ENCODE measurements at places on chromosomes 5 and 9.

GRCh38 chr9:89312222-89312571 is 1.2 kb downstream of the CKS2 start:
- DNase-seq, result no peak

GRCh38 chr5:54882841-54883240 is 102.6 kb downstream of the ESM1 start:
- no peak for DNase-seq

DNA sequence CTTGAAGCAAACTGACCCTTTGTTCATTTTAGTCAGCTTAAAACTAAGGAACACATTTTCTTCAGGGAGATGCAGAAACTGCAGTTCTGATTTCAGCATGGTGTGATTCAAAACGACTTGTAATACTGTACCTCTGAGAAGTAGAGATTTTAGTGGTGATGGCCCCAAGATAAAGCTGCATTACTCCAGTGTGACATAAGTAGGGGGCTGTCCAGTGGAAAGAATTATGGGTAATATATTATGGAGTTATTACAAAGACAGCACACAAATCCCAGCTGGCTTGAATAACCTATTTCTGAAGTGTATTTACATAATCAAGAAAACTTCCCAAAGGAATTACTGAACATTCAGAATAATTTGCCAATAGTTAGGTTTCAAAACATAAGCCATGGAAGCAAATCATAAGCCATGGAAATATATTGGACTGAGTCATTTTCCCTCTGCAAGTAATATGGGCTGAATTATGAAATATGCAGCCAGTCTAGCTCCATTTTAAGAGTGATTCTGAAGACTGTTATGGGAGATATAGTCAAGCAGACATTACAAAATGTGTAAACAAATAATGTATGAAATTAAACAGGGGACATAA is 133.7 kb upstream of the FBXL17 start:
- no peak for DNase-seq

DNA sequence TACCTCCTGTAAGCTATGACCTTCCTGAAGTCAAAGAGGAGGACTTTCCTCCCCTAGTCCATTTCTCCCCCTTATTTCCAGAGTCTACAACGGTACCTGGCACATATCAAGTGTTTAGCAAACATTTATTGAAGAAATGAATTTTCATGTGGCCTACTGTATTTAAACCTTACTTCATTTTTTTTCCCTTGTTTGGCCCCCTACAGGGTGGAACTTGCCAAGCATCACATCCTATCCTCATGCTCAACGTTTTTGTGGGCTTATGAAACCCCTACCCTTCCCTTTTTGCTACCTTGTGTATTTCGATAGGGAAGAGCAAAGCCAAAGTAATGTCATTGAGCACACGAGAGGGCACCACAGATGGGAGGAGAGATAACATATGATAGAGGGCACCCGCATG is 1857.8 kb upstream of the WWC1 start:
- DNase-seq, result no peak

DNA sequence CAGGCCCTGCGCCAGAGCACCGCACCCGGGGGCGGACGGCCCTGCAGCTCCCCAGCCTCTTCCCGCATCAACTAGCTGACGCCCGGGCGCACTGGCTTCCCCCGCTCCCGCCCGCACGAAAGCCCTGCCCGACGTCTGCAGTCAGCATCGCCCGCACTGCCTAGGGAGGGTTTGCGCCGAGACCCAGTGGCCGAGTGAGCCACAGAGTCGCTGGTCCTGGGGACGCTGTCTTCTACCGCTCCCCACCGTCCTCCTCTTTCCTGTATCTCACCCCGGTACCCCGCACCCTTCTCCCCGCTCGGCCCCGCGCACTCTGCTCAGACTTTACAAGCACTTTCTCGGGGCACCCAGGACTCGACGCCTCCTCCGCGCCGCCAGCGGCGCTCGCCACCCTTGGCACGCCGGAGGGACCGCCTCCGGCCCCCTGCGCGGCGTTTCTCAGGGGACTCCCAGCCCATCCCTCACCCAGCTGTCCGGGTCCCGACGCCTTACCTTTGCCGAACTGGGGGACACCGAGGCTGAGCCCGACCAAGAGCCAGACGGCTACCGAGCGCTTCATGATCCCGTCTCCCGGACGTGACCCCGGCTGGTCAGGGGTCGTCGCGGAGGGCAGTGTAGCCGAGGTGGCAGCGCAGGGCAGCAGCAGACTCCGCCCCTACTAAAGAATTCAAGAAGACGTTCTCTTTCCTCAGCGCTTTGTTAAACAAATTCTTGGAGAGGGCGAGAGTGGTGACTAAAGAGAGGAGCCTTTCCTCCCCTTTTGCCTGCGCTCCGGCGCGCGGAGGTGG is 670 bp downstream of the EDIL3 start:
- DNase-seq, result no peak

DNA sequence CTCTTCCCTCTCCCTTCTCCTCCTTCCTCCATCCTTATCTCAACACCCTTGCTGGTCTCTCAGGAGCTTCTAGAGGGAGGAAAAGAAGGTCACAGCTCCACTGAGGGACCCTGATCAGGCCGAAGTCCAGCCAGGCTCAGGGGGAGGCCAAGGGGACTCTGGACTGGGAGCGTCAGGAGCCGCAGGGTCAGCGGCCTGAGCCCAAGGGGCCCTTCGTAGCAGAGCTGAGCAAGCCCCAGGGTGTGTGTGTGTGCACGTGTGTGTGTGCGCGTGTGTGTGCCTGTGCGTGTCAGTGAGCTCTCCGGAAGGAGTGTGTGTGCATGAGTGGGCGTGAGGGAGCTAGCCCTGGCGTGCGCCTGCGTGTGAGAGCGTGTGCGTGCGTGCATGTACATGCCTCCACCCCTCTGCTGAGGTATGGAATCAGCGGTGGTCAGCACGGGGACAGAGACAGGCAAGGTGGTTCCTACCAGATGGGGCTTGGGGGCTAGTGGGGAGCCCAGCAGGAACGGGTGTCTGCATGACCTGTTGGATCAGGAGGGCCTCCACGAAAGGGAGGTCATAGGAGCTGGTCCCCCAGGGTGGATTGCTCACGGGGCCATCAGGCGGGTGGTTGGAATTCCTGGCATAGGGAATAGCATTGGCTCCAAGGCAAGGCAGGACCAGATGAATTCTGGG is 10.0 kb upstream of the AGPAT2 start:
- DNase-seq, result no peak

- no peak for DNase-seq
These were observed 477.1 kb downstream of the SPATA31A7 start for GRCh38 chr9:61666849-61667371.

DNA sequence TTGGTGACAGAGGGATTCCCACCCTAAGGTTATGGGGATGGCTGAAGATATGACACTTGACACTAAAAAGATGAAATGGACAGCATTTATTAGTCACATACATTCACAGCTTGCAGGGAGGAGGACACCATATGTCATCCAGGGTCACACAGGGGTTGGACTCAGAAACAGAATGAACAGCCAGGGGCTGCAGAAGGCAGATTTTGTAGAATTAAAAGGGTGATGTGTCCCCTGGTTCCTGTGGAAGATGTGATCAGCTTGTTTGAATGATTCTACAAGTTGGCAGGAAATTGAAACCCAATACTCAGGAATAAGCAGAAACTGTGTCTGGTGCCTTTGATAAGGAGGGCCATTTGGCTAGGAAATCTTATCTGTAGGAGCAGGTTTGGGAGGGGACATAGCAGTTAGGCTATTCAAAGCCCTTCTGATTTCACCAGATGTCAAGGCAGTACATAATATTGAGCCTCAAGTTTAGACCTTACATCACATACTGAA is 102.3 kb upstream of the GRIN3A start:
- no peak for DNase-seq

- DNase-seq, result no peak
These were observed 70.0 kb downstream of the MTREX start for GRCh38 chr5:55377810-55378209.

GRCh38 chr9:91346644-91347043 is 15.1 kb downstream of the AUH start:
- no peak for DNase-seq

- DNase-seq, result no peak
These were observed 366.7 kb upstream of the CTNND2 start for GRCh38 chr5:12270914-12271313.

DNA sequence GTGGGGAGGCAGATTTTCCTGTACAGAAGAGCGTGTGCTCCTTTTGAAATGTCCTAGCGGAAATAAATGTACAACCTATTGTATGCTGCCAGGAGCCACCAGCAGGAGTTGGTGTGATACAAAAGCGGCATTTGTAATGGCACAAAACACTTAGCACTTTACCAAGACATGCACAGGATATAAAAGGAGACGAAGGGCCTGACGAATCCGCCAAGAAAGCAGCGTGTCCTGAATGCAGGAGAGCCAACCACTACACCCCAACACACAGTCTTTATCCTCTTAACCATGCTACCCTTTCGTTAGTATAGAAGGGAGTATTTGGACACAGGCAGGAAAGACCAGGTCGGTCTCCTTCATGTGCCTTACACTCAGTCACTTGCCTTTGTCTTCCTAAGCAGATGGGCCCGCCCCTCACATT is 218.1 kb downstream of the TRIM32 start:
- no peak for DNase-seq

DNA sequence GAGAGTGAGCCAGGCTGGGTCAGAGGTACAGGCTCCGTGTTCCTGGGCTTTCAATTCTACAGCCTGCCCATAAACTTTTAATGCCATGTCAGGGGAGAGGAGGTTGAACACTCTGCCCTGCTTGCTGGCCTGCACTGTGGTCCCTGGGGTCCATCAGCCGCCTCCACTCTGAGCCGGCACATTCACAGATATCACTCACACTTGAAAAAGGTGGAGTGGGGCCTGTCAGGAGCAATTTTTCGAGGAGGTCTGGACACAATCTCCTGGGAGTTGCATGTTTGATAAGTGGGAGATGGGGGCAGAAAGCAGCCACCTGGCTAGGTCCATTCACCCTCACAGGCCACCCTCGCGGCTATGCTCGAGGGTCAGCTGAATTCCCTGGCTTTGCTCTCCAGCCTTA is 22.9 kb downstream of the S1PR3 start:
- no peak for DNase-seq

DNA sequence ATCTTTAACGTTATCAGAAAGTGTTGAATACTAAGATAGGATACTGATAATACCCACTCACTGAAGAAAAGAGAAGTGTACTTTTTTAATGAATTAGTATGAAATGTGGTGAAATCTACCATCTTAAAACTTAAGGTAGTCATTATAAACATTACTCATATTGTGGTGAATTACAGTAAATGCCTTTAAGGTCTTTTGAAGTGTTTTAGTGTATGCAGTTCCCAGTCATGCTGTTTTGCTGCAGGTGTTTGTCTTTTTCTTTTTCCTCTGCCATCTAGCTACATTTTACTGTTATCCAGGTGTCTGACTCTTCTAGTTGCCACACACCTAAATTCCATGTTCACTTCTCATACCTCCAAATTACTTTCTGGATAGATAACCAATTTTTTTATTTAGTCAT is 72.6 kb downstream of the ERMP1 start:
- DNase-seq, result no peak

DNA sequence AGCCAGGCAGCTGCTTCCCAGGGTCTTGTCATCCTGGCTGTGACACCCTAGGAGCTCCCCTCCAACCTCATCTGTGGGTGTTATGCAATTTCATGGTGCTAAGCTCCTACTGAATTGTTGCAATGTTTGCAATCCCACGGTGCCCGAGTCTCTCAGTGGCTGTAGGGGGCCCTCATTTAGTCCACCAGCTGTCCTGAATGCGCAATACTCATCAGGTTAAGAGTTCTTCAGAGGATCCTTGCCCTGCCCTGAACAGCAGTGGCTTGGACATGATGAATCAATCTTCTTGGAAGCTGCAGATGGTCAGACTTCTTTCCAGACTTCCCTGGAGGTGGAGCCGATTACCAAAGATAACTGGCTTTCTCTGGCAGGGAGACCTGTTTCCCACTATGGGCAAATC is 584.1 kb downstream of the CCDC171 start:
- no peak for DNase-seq

- DNase-seq, result no peak
These were observed 91.6 kb upstream of the PRRC1 start for GRCh38 chr5:127425868-127426267.

- peak; percentile 48 for DNase-seq
These were observed at the start of the genes GBA2 and RGP1 for GRCh38 chr9:35748858-35749514. Gene GBA2, minus strand, starts transcription at chr9:35749228. Its CDS starts 524 bp downstream, at chr9:35748704. Gene RGP1, plus strand, starts transcription at chr9:35749287. Its CDS starts 469 bp downstream, at chr9:35749756.

DNA sequence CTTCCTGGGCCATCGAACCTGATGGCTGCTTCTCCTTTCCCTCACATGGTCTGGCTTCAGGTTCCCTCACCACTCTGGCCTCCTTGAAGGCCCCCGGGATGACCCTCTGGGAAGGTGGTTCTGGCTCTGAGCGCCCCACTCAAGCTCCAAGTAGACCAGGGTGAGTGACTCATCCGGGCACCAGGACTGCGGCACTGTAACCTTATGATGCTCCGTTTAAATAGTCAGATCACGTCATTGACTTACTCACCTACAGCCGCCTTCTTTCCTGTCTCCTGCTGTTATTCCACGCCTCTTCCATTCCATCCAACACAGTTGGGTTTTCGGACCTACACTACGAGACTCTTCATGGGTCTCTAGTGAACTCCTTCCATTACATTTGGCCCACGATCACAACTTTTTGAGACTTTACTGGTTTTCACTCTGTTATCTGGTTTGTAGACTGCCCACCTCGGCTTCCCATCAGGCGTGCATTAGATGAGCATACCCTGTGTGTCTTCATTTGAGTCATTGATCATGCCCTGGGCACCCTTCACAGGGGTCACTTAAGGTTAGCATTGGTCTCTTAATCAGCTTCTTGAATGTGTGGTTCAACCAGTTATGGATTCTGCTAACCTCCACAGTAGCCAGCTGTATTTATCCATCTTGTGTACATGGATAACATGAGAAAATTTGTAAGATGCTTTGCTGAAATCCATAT is 138.8 kb upstream of the LMX1B start:
- no peak for DNase-seq

GRCh38 chr9:129164246-129164930 is 13.7 kb downstream of the IER5L start:
- DNase-seq, result no peak

DNA sequence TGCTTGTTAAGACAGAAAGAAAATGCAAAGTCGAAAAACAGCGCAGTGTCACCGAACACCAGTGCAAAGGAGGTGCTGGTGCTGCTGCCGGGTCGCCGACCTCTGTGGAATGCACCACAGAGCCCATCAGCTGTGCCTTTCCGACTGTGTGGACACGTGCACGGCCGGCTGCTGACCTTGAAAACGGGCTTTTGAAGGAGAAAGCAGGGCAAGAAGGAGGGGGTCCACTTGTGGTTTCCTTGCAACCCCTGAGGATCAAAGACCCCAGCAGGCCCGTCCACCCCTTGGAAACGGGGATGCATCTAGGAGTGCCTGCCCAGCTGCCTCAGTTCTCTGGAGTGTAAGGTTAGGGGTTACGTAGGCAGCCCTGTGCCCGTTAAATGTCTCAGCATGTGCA is 6.2 kb upstream of the OLFM1 start:
- DNase-seq, result no peak

- DNase-seq, result no peak
These were observed 228.1 kb upstream of the NR4A3 start for GRCh38 chr9:99593610-99594009.

DNA sequence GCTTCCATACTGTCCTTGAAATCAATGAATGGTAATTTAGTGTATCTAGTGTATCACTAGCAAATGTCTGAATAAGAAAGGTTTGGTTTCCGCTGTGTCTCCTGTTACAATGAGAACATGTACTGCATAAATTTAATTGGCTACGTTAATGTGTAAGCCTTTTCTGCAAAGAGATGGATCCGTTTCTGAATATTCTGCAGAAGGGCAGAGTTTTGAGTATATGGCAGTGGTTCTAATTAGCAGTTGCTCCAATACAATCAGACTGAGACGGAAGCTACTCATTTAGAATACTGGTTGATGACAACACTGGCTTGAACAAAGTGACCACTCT is 555 bp upstream of the PCDHGC4 start:
- DNase-seq, result no peak

- DNase-seq, result no peak
These were observed 182.5 kb downstream of the CDK5RAP2 start for GRCh38 chr9:120397453-120397852.

All from activated CD4-positive, alpha-beta T cell treated with anti-CD3 and anti-CD28 coated beads, Interleukin-2, amount 50 U/mL, for 1 hour (primary cell).